ENCODE measurements at places on chromosomes 13 and 19. TPM values are rescaled to one million over a fixed set of nuclear protein-coding genes. Genes with fewer than 3 reads are reported as not detected.

- DNase-seq = no peak
Measured at GRCh38 chr19:28736528-28736927, 476.4 kb downstream of the UQCRFS1 start.

The SHISA7 gene
- not detected for total RNA-seq

- no peak for DNase-seq
Measured at GRCh38 chr13:103349211-103349980, 283.2 kb upstream of the SLC10A2 start.

The JAK3 gene
- 0.69 TPM for total RNA-seq

- DNase-seq = no peak
Measured at GRCh38 chr13:110206996-110207395, 100.0 kb downstream of the COL4A1 start.

The C13orf42 gene
- total RNA-seq = not detected

The IGFL1 gene
- total RNA-seq = 0.67 TPM

The PRR22 gene
- total RNA-seq = 0.41 TPM

The CGB1 gene
- total RNA-seq = not detected

All from A172 (cell line).